Activated CD8-positive, alpha-beta memory T cell treated with anti-CD3 and anti-CD28 coated beads, Interleukin-2, amount 10 ng/mL, durations not matched to agents 7 days and 5 days (primary cell): ENCODE measurements at places on chromosomes 5 and 9.
A peak's percentile ranks its signal among the peaks of the same experiment; 100 is the strongest.

DNA sequence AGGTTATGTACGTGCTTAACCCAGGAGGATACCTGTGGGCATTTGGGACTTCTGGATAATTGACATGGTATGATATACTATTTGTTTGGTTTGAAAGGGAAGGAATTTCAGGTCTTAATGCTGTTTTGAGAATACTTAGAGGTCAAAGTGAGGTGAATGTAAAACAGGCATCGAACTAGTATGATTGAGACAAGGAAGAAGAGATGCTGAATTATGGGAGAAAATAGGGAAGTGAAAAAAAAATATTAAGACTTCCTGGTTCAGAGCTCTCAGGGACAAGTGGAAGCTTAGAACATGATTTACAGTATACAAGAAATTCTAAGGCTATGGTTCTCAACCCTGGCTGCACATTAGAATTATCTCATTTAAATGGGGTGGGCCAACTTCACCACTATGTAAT lies 115.3 kb downstream of the CD180 start:
- no peak for DNase-seq

DNA sequence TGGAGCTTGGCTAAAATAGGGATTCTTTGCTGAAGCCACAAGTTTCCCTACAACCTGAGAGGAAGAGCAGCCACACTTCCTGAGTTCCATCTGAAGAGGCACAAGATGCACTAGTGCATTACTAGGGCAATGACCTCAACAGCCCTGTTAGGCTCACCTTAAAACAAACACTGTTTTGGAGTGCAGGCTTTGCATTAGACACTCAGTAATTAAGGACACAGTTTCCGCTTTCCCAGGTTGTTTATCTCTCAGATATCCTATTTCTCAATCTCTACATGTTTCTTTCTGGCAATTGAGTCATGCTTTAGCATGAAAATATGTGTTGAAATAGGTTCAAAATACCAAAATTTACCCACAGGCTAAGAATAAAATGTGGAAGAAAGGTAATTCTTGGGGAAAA lies 34.2 kb downstream of the EMB start:
- DNase-seq: no peak

- DNase-seq: no peak
These were observed 33.1 kb downstream of the CNTRL start for GRCh38 chr9:121107881-121108280.

DNA sequence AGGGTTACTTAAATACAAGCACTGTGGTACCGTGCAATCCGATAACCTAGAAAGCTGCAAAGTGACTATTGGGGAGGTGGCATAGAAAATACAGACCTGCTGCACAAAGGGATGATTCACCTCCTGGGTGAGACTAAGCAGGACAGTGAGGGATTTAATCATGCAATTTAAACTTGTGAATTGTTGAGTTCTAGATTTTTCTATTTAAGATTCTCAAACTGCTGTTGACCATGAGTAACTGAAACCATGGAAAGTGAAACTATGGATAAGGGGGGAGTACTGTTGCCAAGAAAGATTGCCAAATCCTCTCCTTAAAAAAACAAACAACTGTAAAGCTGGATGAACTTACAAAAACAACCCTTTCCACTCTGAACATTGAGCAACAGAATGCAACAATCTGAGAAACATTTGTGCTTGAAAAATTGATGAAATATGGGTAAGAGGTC lies 61.5 kb upstream of the NUDT12 start:
- DNase-seq: no peak

DNA sequence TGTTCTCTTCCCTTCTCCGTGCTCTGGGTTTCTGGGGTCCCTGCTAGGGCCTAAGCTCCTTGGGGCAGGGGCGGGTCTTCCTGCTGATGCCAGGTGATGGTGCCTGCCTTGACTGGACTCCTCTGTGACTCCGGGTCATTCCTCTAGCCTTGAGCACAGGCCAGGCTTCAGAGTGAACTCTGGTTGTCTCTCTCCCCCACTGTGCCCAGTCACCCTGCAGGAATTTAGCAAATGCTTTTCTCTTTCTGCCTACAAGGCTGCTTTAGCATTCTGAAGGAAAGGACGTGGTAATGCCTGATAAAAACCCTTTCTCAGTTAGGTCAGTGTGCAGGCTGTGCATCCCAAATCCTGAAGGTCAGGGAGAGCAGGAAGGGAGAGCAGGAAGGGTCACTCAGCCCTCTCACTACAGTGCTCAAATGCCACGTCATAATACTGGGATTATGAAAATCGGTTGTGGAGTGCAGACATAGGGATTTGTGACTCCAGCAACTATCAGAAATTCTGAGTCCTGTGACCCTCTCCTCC lies 2.7 kb downstream of the CXCL14 start:
- no peak for DNase-seq

DNA sequence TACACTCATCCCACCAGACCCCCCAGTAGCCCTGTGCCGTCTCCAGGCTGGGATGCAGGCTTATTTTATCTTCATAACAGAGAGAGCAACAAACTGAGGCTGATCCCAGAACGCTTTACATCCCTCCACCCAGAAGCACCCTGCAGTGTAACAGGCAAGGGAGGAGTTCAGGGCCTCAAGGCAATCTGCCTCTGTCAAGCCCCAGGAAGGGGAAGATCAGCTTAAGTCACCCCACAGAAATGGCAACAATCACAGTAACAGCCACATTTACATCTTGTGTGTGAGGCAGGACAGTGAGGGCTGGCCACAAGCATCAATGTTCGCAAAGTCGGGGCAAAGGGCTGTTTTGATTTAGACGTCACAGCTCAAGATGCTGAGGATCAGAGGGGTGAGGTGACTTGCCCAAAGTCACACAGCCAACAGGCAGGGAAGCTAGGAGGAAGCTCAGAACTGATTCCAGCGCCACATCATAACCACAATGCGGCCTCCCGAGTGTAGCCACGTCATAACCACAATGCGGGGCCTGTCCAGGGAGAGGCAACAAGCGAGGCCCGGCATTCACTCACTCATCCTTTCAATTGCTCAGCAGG lies 14.4 kb downstream of the STK10 start:
- DNase-seq: peak; percentile 90

DNA sequence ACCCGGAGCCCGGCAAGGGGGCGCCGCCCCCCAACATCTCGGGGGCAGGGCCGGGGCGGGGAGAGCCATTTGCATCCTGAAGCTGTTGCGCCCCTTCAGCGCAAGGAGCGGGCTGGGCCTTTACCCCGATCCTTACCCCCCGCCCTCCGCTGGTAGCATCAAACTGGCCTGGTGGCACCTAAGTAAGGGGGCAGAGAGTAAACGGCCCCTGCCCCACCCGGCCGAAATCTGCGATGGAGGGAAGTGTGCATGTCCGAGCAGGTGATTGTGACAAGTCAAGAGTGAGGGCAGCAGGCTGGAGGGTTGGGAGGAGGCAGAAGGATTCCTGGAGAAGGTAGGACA lies 101.2 kb downstream of the ESM1 start:
- no peak for DNase-seq

DNA sequence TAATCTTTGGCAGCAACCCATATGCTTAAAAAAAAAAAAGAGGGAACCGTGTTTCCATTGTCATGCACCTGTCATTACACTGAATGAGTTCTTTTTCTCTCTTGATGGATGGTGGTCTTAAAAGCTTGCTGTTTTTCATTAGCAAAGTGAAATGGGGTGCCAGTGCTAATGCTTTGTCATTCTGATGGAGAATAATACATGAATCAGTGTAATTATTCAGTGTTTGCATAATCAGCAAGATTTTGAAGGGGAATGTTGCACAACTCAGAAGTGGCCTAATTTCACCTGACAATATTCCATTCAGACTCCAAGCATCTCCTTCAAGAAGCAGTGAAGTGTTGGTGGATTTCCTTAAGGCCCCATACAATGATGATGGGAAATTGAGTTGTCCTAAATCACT lies 38.1 kb downstream of the MAP1B start:
- DNase-seq: no peak

- DNase-seq: no peak
These were observed 180.4 kb upstream of the ACTBL2 start for GRCh38 chr5:57662991-57663390.

- DNase-seq: no peak
These were observed 23.8 kb upstream of the TDRD7 start for GRCh38 chr9:97387936-97388684.

DNA sequence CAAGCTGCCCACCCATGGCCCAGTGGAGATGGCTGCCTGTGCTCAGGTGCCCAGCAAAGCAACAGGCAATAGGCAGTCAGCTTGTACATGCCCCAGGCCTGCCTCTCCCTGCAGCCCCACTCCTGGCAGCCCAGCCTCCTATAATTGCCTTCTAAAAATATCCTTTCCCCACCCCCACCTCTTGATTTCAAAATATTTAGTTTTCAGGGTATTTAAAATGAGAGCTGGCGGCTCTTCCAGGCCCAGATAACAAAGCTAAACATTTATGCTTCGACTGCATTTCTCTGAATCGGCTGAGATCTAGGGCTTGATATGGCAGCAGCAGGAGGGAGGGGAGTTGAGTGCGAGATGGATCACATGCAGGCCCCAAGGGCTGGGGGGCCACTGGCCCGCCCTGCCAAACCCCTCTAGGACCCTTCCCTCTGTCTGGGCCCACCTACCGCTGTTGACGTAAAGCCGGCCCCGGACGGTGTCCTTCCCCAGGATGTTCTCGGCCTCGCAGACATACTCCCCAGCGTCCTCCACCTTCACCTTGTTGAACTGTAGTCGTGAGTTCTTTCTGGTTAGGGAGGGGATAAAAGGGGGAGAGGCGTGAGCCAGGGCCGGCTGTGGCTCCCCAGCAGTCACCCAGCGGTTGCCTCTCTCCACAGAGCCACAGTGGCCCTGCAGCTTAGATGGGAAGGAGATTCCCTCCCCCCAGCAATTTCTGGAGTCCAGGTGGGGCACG lies 85.0 kb downstream of the PSD2 start:
- DNase-seq: no peak

GRCh38 chr5:61268871-61269270 lies 63.2 kb upstream of the ZSWIM6 start:
- no peak for DNase-seq

DNA sequence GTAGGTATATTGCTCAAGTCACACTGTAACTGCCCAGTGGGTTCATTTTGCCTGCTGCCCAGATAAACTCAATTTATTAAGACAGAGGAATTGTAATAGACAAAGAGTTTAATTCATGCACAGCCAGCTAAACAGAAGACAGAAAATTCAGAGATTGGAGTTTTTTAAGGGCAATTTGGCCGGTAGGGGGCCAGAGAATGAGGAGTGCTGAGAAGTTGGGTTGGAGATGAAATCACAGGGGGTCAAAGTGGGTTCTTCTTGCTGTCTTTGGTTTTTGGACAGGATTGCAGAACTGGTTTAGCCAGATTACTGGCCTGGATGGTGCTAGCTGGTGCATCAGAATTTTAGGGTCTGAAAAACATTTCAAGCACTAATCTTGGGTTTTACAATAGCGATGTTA lies 20.7 kb upstream of the IL33 start:
- DNase-seq: no peak

GRCh38 chr5:6424110-6424659 lies 24.5 kb upstream of the UBE2QL1 start:
- no peak for DNase-seq

- no peak for DNase-seq
These were observed 370.0 kb downstream of the PSAT1 start for GRCh38 chr9:78666818-78667414.

GRCh38 chr9:85020791-85021190 lies 351.3 kb downstream of the NTRK2 start:
- DNase-seq: no peak

DNA sequence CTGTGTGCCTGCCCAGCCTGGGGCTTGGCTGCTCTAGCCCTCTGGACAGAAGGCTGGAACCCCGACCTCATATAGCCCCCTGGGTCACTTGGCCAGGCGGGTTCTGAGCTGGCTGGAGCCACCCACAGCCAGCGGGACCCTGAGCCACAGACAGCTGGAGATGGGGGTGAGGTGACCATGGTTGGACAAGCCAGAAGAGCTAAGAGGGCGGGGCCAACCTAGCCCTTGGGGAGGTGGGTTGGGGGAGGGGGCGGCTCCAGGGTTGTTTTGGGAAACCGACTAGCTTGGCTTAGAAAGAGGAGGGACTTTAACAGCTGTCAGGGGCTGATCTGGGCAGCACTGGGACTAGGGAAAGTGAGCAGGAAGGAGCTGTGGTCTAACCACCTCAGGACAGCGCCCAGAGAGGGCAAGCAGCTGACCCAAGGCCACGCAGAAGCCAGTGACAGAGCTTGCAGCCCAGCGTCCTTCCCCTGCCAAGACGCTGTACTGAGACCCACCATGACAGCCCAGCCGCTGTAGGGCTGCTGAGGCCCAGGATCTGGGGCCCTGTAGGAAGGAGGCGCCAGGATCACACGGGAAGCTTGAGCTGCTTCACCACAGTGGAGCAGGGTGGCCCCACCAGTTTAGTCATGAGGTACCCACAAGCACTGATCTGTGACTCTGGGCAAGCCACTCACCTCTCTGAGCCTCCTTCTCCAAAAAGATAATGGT lies 2.2 kb downstream of the AIF1L start:
- DNase-seq: no peak

- no peak for DNase-seq
These were observed 180.9 kb upstream of the SLC24A2 start for GRCh38 chr9:19969721-19970120.

DNA sequence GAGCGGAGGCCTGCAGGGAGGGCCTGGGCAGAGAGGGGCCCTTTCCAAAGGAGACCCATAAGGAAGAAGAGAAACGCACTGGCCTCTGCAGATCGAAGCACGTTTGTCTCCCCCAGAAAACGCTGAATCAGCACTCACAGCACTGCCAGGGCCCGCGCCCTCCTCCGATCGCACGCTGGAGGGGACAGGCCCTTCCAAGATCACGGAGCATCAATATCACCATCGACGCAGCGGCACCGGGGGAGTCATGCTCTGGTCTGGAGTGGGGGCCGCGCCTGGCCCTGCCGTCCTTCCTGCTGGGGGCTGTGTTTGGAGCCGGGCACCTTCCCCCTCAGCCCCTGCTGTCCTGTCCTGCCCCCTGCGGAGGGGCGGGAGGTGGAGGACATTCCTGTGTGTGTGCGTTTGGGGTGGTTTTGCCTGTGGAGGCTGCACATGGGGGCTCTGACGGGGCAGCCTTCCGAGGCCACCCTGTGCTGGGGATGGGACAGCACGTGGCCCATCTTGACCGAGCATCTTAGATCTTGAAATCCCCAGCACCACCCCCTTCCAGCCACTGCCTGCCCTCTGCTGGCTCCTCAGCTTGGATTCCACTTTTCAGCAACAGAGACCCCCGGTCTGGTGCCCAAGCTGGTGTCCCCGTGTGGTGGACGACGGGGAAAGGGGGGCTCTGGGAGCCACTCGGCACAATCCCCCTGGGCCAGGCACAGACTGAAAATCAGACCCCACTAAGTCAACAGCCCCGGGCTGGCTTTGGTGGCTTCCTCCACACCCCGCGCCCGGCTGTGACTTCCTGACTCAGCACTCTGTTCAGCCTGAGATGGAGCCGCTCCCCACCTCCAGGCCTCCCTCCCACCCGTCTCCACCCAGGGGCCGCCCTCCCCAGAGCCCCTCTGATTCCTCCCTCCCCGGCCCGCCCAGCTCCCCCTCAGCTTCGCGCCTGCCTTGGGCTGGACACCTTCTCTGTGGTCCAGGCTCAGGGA lies 8.3 kb downstream of the TMEM250 start:
- peak; percentile 72 for DNase-seq

- no peak for DNase-seq
These were observed 140.7 kb upstream of the RANBP3L start for GRCh38 chr5:36442352-36442751.
